Stimulated activated CD4-positive, alpha-beta T cell treated with anti-CD3 and anti-CD28 coated beads, Interleukin-1b, Interleukin-23, amount 100 ng/mL, for 48 hours (primary cell): ENCODE measurements at places on chromosomes 2 and 18.

DNA sequence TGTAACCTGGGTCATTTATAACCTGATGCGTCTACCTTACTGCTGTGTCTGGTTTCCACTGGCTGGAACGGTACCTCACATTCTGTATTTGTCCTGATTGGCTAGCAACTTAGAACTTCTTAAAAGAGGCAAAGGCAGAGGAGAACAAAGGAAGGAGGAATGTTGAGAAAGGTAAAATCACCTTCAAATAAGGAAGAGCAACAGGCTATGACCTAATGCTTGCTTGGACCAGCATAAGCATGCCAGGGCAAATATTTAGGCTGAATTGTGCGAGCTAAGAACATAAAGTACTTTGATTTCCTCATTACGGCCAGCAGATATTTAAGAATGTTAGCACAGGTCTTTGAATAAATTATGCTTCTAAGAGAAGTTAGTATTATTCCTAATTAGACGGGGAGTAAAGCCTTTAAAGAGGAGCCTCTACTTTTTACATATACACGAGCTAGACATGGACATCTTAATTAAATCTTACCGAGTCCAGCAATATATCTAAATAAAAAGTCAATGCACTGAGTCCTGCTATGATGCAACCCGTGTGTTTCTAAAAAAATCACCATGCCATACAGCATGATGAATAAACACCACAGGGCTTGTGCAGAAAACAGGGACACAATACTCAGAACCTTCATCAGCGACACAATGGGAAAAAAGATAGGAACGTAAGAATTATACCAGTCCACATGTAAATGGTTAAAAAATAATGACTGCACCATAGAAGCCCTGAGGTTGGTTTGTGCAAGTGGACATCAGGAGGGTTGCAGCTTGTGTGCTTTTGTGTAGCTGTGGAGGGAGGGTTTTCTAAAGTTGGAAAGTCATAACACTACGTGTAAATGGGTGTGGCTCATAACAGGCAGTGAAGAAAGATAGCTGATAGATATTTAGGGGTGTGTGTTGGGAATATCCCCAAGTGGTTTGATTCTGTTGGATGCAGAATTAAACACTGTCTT is 14.2 kb downstream of the SEPTIN2 start:
- no peak for DNase-seq

GRCh38 chr2:102520009-102520408 is 47.0 kb downstream of the SLC9A4 start:
- DNase-seq, result peak; percentile 6

DNA sequence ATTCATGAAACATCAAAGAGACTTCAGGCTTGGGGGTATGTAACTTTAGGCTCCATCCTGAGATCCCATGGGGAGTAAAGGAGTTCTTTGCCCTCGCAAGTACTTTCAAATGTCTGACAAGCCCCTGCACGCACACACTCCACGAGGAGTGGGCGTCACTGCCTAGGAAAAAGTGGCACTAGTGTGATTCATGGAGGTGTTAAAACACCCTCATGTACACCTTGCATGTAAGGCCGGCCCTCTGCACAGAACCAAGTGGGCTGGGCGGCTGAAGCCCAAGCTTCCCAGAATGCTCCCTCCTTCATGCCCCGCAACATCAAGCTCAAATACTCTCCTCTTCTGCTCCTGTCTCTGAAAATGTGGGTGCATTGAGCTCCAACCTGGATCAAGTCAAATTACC is 7.8 kb downstream of the HS1BP3 start:
- DNase-seq, result no peak

- no peak for DNase-seq
These were observed 111.1 kb downstream of the PDCL3 start for GRCh38 chr2:100673691-100674485.

GRCh38 chr18:9244376-9244775 is 90.2 kb upstream of the TWSG1 start:
- no peak for DNase-seq

DNA sequence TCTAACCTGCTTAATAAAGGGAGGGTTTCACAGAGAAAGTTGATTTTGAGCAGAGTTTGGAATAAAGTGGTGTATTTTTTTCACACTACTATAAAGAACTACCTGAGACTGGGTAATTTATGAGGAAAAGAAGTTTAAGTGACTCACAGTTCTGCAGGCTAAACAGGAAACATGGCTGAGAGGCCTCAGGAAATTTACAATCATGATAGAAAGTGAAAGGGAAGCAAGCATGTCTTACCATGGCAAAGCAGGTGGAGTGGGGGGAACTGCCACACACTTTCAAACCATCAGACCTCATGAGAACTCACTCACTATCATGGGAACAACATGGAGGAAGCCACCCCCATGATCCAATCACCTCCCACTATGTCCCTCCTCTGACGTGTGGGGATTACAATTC is 546.7 kb downstream of the EPHA4 start:
- no peak for DNase-seq

GRCh38 chr2:127462461-127462860 is 44.2 kb downstream of the PROC start:
- DNase-seq, result no peak

- DNase-seq, result no peak
These were observed 1.2 kb downstream of the THAP4 start for GRCh38 chr2:241635756-241636155.

GRCh38 chr2:24771764-24772586 is 21.2 kb downstream of the PTRHD1 start:
- DNase-seq, result no peak

GRCh38 chr2:144448389-144449027 is 71.4 kb downstream of the ZEB2 start:
- DNase-seq, result no peak

DNA sequence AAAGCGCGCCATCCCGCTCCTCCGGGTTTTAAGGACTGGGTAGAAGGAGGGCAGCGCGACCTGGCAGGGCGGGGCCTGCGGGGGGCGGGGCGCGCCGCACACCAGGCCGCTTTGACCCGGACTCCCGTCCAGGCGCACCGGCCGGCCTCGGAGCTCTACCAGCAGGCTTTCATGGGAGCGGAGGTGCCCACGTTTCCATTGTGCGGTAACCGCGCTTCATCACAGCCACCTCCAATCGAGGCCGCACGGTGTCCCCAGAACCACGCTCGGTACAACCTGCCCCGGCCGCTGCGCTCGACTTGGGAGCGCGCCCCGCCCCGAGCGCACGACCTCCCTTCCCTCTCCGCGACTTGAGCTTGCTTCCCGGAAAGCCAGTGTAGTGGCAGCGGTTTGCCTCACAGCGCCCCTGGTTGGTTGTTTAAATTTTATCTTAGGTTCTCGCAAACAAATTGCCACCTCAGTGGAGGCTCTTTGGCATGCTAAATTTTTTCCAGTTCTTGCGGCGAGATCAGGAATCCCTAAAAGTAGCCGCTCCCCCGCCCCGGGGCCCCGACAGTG is 280 bp upstream of the CYP1B1 start:
- DNase-seq, result peak; percentile 66

GRCh38 chr18:813172-814071 is 1.4 kb upstream of the YES1 start:
- no peak for DNase-seq

GRCh38 chr2:11628675-11629074 is 41.3 kb downstream of the NTSR2 start:
- DNase-seq, result no peak

- no peak for DNase-seq
These were observed 1.8 kb downstream of the RTKN start for GRCh38 chr2:74439803-74440377.

DNA sequence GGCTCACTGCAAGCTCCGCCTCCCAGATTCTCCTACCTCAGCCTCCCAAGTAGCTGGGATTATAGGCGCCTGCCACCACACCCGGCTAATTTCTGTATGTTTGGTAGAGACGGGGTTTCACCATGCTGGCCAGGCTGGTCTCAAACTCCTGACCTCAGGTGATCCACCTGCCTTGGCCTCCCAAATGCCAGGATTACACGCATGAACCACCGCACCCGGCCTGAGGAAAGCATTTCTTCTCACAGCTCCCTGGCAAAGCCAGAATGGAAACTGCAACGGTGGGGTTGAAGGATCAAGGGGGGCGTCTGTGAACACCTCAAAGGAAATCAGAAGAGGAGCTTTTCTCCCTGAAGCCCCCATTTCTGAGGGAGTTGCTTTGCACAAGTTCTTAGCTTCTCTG is 11.2 kb upstream of the TEX51 start:
- no peak for DNase-seq

GRCh38 chr18:21146016-21146415 is 34.4 kb upstream of the ROCK1 start:
- DNase-seq, result no peak

- DNase-seq, result no peak
These were observed 301.4 kb downstream of the ZNF521 start for GRCh38 chr18:25050605-25051004.

GRCh38 chr2:211347328-211347727 is 790.9 kb downstream of the CPS1 start:
- DNase-seq, result no peak

DNA sequence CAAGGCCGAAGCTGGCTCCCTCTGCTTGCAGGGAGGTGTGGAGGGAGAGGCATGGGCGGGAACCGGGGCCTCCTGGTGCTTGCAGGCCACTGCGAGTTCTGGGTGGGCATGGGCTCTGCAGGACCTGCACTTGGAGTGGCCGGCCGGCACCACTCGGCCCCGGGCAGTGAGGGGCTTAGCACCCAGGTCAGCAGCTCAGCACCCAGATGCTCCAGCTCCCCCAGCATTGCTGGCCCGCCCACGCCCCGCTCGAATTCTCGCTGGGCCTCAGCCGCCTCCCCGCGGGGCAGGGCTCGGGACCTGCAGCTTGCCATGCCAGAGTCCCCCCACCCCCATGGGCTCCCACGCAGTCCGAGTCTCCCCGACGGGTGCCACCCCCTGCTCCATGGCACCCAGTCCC is 176.2 kb upstream of the FAM98A start:
- DNase-seq, result no peak

DNA sequence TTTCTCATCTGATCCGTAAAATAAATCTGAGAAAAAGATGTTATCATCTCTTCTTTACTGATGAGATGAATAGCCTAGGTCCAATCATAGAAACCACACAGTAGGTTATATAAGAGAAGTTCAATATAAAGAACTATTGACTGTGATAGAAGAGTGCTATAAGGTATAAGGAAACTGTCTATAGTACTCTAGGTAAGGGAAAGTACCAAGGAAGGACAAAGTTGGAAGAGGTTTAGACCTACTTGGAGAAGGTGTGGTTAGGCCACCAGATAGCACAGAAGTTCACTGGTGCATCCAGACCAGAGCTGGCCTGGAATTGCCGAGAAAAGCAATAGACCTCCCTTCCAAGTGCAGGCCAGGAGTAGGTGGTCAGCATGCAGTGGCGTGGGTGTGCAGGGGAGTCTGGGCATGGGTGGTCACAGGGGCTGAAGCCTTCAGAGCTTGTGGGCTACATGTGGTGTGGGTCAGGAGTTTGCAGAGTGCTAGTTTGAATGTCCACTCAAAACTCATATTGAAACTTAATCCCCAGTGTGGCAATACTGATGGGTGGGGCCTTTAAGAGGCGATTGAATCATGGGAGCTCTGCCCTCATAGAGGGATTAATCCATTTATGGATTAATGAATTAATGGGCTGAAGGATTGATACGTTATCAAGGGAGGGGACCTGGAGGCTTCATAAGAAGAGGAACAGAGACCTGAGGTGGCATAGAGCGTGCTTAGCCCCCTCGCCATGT is 86.3 kb downstream of the ALPK2 start:
- DNase-seq, result no peak

DNA sequence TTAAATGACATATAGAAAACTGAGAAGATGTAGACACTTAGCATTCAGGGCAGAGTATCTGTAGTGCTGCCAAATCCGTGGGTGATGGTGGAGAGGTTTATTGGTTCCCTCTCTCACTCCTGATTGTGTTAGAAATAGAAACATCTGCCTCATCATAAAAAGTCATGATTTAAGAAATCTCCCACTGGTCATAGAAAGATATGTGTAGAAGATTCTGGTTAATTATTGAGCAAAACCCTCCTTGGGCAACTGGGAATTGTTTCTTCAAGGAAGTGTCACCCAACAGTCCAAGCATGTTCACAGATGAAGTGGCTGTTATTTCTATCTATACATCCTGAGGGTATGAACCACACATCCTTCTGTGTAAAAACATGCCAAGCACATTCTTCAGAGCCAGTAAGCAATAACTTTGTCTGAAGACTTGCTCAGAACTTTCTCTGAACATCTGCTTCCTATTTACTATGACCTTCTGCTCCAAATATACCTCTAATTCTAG is 33.6 kb upstream of the CHRNA1 start:
- DNase-seq, result no peak

DNA sequence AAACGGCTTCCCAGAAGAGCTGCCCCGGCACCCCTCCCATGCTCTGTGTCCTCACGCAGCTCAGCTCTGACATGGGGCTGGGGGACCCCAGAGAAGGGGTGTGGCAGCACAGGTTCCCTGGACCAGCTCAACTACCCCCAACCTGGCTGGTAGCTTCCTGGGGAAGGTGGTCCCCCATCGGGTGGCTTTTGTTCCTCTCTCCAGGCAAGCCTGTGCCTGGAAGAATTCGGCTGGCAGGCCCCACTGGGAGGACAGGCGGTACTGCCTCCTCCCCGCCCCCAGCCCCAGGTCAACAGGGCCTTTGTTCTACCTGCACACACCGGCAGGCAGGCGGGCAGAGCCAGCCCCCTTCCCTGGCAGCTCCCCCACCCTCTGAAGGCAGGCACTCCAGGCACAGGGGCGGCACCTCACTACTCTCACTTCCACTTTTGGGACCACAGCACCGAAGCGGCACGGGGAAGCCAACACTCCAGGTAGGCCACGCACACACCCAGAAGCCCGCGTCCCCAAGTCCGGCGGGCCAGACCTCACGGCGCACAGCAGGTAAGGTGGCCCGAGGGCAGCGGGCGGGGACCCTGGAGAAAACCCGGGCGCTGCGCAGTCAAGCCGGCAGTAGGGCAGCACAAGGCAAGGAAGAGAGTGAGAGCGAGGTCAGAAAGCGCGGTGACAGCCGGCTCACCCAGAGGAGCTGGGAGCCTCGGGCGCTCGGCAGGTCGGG is 1.3 kb downstream of the HS6ST1 start:
- peak; percentile 28 for DNase-seq

DNA sequence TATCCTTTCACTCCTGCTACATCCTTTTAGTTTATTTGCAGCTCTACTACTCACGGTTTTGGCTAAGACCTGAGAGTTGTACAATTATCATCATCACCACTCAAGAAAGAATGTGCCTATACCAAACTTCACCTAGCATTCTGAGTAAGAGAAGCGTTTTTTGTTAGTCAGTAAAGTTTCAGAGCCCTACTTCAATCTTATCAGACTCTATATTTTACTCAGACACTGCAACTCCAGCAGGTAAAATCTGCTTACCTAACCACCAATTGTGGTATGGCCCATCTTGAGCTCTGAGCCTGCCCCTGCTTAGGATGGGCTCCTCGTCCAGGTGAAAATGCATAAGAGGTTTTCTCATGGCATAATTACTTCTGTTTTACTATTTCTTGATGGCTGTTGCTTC is 37.1 kb downstream of the ICOS start:
- no peak for DNase-seq

GRCh38 chr2:8720741-8721140 is 38.9 kb downstream of the ID2 start:
- DNase-seq, result no peak

DNA sequence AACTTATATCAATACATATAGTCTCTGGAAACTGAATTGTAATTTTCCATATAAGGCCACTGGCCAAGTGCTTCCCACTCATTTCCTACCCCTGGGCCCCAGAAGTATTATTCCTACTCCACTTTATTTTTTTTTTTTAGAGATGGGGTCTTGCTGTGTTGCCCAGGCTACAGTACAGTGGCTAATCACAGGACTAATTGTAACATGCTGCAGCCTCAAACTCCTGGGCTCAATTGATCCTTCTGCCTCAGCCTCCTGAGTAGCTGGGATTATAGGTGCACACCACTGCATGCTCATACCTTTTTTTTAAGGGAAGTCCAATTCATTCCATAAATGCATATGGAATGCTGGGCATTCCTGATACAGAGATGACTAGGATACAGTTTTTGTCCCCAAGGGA is 6.4 kb upstream of the CNNM4 start:
- no peak for DNase-seq
